ENCODE measurements at places on chromosomes 2 and 18.
A peak's percentile ranks its signal among the peaks of the same experiment; 100 is the strongest.

DNA sequence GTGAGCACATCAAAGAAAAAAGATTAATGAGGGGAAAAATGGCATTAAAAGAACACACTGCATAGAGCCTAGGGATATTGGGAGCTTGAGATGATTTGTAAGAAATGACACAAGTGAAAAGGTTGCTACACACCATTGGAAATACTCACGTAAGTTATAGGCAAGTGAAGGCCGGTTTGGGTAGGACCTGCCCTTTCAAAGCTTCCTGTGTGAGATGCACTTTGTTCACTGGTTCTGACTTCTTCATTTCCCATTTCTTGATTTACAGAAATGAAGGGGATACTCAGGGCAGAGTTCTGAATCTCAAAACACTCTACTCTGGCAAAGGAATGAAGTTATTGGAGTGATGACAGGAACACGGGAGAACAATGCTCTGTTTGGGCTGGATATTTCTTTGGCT lies at the start of gene IL18RAP:
IL18RAP (plus strand) TSS at position 251 of the 400 bp plus-strand sequence; CDS start at position 369, 118 bp downstream.
- DNase-seq: no peak

DNA sequence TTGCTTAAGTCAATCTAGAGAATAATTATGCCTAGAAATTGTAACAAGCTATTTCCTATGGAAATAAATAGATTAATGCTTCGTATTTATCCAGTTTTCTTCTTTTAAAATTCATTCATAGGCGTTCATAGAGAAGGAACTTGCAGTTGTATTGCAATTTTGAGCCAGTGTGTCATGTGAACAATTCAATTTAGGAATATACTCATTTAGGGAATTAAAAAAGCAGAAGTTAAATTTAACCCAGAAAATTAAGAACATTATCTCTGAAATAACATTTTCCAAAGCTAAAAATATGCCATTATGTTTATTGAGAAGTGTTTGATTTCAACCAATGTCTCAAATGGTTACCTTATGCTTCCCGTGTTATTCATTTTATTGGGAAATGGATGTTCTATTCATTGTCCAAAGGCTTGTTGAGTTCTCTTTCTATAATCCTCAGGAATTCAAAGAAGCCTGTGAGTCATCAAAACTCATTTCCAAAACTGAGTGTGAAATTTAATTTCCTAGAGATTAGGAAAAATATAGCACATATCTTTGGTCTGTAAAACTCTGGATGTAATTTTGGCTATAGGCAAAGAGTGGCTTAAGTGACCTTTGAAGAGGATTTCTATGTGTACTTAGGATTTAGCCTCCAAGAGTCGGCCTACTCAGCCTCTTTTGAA lies 99.7 kb downstream of the SLC8A1 start:
- no peak for DNase-seq

DNA sequence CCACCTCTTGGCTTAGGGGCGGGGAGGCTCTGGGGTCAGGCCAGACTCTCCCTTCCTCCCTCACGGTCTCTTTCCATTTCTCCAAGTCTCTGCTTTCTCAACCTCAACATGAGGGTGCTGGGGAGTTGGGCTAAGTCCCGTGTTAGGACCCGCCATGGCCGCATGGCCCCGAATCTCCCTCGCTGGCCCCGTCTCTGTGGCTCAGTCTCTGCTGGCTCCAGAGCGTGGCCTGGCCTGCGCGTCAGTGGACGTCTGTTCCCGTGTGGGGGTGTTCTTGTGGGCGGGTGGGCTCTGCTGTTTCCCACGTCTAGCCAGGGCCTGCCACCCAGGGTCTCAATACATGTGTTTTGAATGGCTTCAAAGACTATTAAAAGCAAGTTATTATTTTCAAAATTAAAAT lies 12.4 kb downstream of the ALLC start:
- DNase-seq: no peak

- DNase-seq: no peak
These were observed 29.4 kb downstream of the MTERF4 start for GRCh38 chr2:241072553-241073165.

- no peak for DNase-seq
These were observed 101.2 kb upstream of the MAP4K4 start for GRCh38 chr2:101596333-101596732.

- no peak for DNase-seq
These were observed 55.2 kb downstream of the CCDC88A start for GRCh38 chr2:55364189-55365055.

- no peak for DNase-seq
These were observed 153.8 kb downstream of the AFF3 start for GRCh38 chr2:99988599-99988998.

DNA sequence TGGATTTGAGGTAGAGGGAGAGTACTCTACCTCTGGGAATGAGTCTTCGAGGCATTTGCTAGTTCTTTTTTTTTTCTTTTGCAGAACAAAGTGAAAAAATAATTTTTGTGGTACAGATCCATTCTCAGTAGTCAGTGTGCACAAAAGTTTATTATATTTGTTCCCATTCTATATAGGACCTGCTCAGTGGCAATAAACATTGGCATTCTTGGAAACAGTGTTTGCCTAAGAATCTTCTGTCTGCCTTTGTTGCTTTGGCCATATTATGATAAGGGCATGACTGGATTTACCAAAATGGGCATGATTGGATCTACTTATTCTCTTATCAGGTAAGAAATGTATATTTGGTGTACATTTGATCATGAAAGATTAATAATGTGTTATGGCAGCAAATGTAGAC lies 583.3 kb downstream of the PLCL1 start:
- DNase-seq: no peak

GRCh38 chr2:60549238-60549927 lies 4.1 kb downstream of the BCL11A start:
- DNase-seq: no peak

DNA sequence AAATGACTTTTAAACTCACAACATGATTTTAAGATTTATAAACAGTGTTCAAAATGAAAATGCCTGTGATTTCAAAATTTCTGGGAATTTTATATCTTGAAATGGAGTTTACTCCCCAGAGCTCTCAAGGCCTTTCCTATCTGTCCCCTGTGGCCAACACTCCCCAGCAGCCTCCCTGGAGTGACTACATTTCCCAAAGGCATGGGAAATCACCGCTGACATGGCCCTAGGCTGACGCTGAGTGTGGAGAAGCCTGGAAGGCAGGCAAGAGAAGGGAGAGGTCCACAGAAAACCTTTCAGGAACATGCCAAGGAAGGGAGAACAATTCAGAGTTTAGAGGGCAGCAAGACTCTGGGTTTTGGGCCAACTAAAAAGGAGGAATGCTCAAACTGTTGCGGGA lies 20.2 kb upstream of the ZFP36L2 start:
- DNase-seq: no peak

DNA sequence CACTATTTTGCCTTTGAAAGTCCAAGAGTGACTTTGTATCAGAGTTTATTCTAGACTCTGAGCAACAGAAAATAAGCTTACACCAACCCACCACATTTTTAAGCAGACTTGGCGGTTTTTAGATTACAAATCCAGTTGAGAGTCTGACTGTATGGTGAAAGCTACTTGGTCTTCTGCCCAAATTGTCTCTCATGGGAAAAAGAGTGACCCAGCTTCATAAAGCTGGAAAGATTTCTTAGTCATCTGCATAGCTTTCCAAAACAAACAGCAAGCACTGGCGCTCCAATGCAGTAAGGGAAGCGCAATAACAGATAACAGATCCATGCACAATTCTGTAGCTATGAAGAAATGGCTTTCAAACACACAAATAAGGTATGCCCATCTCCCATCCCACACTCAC lies 7.1 kb downstream of the DSG1 start:
- DNase-seq: no peak

DNA sequence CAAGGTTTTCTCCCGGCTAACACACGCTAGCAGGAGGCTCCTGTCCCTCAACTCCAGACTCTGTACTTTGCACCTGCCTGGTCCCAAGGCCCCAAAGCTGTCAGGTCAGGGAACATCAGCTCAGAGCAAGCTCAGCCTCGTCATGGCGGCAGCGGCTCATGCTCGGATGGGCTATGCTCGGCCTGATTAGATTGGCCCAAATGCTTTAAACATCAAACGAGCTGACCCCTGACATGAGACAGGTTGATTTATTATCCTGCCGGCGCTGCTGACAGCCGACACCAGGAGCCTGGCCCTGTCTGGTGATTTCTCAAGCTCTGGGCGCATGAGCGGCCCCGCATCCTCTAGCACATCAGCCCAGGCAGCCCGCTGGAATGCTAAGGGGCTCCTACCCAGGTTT lies 436.4 kb downstream of the EIPR1 start:
- DNase-seq: no peak

- no peak for DNase-seq
These were observed 165.0 kb downstream of the ZEB2 start for GRCh38 chr2:144354953-144355352.

DNA sequence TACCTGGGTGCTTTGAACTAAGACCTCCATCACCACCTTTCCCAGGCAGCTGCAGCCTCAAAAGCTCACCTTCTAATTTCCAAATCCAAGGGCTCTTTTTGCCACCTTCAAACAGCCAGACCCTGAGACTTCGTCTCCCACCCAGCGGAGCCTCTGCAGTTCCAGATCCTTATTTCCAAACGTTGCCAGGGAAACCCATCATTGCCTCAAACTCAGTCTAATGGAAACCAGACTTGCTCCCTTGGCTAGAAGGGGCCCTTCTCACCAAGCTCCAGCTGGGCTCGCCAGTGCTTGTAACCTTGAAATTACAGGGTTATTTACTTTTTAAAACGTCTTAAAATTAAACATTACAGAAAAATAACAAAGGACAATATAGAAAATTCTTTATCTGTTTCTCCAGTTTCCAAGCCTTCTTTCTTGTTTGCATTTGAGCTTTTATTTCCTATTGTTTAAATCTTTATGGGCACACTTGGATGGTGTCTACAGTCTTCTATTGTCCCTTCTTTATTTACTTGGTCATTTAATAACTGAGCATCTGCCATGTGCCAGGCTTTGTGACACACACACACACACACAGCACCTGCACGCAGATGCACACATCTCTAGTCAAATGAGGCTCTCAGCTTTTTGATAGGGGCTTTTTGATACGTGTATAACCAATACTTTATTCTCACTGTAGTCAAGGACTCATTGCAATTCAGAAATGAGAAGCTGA lies 36.1 kb downstream of the TRPM8 start:
- DNase-seq: no peak

DNA sequence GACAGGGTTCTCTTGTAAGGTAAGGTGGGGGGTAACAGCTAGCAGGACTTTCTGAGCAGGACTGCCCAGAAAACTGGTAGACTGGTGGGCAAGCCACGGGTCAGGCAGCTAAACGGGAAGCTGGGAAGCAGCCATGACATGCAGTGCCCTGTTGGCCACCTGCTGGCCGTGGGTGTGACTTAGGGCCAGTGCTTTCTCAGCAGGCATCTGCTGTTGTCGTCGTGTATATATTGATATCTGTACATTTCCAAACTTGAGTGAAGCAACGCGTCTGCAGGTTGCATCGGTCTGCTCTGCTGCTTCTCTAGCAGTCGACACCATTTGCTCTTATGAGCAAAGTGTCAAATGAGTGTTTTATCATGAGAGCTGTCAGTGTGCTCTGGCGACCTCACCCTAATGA lies 31.0 kb downstream of the COA5 start:
- no peak for DNase-seq

DNA sequence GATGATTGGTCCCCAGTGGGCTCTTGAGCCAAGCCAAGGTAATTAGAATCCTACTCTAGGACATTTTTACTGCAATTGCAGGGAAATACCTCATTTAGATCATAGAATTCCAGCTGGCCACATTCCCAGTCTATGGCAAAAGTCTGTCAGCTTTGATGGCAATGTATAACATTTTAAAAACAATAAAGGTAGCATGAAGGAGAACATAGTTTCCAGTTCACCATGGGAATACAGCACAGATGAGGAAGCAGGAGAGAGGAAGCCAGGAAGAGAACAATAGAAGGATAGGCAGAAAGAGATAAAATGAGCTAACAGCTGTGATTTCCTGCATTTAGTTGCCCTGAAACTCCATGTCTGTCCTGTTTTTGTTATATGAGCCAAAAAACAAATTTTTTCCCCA lies 897.3 kb upstream of the DDX18 start:
- DNase-seq: no peak

- no peak for DNase-seq
These were observed 147.5 kb upstream of the TTC39C start for GRCh38 chr18:23867006-23867405.

DNA sequence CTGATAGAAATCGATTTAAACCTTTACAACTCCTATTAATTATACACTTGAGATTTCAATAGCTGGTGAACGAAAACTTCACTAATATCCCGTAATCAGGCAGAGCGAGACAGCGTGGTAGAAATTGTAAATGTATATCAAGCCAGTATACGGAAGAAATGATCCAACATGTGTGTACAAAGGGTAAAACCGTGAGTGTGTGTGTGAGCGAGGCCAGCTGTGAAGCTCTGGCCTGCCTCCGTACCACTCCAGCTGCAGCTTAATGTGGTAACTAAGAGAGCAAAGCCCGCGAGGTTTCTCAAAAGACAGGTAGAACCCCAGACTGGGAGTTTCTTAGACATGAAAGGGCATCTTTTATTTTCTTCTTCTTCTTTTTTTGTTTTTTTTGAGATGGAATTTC lies 52.3 kb upstream of the ZNF516 start:
- no peak for DNase-seq

DNA sequence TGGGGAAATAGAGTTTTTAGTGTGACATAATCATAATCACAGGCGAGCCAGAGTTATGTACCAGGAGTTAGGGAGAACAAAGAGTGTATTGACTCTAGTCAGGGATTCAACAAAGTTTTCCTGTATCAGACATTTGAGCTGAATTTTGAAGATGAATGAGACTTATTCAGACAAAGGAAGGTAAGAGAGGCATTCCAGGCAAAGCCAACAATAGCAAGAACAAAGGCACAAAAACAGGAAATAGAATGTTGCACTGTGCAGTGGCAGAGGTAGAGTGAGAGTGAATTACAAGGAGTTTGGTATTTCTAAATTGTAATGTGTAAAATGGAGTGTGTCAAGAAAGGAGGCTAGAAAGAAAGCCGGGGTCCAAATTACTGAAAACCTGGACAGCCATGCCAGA lies 156.2 kb downstream of the CCDC148 start:
- DNase-seq: no peak

DNA sequence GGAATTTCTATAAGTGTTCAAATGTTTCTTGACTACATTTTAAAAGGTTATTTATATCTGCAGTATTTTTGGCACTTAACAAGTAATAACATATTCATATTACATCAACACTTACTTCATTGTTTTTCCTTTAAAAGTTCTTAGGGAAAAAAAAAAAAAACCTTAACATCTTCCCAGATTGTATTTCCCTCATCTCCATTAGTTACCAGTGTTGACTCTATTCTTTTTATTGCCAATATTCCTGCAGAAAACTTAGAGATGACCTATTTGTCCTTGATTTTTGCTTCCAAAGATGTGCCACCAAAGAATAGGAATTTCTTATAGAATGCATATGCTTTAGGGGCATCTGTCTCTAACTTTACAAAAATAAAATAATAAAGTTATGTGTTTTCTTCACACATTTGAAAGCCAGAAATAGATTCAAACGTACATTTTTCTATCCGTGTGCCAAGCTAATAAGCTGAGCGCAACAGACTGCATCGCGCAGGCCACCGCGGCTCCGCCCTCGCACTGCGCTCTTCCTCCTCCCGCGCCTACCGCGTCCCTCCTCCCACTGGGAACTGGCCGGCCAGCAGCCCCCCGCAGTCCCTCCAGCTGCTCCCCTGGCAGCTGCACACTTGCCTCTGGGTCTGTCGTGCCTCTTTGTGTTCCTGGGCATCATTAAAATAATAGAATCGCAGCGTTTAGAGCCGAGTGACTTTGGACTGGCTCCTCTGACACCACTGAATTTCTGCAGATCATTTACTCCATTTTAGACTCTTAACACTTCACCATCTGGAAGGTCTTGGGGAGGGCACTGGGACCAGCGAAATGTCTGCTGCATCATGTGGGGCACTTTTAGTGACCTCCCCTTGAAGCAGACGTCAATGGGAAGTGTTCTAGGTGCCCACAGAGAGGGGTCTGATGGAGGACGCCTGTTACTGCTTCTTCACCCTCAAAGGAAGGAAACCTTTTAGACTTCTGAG lies 21.2 kb upstream of the NAB1 start:
- DNase-seq: peak; percentile 83

Data from aorta (tissue), 5 donors.